ENCODE measurements at places on chromosomes 4 and X. TPM values are rescaled to one million over a fixed set of nuclear protein-coding genes. Genes with fewer than 3 reads are reported as not detected.
A peak's percentile ranks its signal among the peaks of the same experiment; 100 is the strongest.

Gene LCORL
- total RNA-seq, result 20.0 TPM

Gene MAGEA9B
- total RNA-seq, result 0.93 TPM

Gene EVC2
- total RNA-seq, result not detected

Gene ATP8A1
- 0.06 TPM for total RNA-seq

Gene KLKB1
- not detected for total RNA-seq

Gene WFS1
- 14.8 TPM for total RNA-seq

Gene MAP9
- 5.7 TPM for total RNA-seq

Gene FAM47E
- total RNA-seq, result not detected

Gene PTPN13
- 7.9 TPM for total RNA-seq

Gene SSX1
- 139 TPM for total RNA-seq

- DNase-seq, result no peak
Measured at GRCh38 chr4:148448141-148448540, 5.9 kb upstream of the NR3C2 start.

DNA sequence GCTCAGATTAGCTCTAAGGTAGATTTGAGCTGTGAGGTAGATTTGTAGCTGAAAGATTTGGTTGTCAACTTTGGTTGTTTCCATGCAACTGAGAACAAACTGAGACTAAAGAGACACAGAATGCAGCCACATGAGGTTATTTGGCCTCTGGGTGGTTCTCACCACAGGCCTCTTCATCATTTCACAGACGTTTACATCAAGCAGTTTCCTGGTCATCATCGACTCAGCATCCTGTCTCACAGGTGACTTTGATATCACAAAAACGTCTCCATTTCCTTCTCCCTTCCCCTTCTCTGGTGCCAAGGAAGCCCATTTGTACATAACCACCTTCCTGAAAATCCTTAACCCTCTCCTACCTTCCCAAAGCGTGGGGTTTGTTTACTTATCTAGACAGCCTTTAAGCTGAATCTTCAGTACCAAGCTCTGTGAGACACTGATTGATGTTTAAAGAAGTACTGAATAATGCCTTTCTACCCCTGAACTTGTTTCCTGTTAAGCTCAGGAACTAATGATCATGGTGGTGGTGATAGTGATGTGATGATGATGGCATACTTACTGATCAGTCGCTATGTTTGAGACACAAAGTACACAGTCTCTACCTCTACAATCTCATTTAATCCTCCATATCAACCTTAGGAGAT lies 81.9 kb downstream of the FAM114A1 start:
- DNase-seq, result peak; percentile 77

DNA sequence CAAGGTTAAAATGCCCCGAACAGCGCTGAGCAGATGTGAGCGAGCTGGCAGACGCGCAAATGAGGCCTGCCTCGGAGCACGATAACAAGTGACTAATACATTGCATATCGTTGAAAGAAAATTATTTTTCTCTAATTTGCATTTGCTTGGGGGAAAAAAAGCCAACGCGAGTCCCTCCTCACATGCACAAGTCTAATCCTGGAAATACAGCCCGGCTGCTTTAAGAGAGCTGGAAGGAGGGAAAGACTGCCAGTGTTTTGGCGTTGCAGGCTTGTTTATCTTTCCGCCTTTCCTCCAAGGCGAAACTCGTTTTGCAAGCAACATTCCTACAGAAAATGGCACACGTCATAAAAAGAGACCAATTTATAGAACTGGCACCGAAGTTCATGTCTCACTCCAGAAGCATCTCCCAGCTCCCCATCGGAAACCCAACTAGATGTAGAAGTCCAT lies 12.6 kb downstream of the BCOR start:
- no peak for DNase-seq

GRCh38 chr4:27684610-27685011 lies 824.0 kb downstream of the STIM2 start:
- peak; percentile 50 for DNase-seq

GRCh38 chr4:8394806-8395205 lies 45.7 kb downstream of the ACOX3 start:
- no peak for DNase-seq

DNA sequence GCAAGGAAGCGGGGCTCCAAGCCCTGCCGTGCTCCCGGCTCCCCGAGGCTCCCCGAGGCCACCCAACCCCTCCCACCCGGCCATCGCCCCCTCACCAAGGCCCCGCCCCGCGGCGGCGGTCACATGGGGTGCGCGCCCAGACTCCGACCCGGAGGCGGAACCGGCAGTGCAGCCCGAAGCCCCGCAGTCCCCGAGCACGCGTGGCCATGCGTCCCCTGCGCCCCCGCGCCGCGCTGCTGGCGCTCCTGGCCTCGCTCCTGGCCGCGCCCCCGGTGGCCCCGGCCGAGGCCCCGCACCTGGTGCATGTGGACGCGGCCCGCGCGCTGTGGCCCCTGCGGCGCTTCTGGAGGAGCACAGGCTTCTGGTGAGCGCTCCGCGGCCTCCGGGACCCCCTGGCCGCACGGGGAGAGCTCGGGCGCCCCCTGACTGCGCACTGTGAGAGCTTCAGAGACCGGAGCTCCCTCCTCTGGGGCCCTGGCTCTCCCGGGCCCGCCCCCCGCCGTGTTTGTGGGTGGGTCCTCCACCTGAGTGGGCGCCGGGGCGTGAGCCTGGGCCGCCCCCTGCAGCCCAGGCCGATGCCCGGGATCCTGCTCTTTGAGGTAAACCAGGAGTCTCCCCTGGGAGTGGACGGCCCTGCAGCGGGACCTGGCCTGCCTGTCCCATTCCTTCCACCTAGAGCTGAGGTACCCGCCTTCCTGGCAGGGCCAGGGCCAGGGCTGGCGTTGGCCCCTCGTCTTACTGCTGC lies at the start of gene IDUA:
Gene IDUA, plus strand, starts transcription at position 166 of the 745 bp plus-strand sequence. Its CDS starts 41 bp downstream, at position 207.
- peak; percentile 80 for DNase-seq

GRCh38 chr4:120055795-120056194 lies 10.9 kb downstream of the MAD2L1 start:
- no peak for DNase-seq

DNA sequence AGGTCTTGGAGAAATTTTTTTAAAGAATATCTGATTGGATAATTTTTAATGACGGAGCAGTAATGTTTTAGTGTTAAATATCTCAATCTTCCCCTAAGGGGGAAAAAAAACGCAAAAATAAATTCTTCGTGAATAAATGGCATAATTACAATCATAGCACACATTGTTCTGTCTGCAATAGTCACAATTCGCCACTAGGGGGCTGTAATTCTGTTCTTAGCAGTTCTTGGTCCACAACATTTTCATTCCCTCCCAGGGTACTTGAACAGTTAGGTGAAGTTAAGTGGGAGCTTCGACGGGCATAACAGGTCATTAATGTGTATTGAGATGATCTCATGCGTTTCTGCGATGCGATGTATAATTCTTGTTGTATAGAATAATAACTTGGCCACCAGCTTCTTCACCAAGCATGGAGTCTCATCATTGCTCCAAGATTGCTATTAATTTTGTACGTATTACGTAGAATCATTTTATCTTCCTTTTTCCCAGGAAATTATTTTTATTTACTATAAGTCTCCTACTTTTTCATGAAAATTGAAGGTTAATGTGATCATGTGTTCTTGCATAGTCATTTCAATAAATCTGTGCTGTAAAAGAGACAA lies 27.2 kb downstream of the HTR2C start:
- peak; percentile 1 for DNase-seq

GRCh38 chr4:56757821-56758411 lies 63.6 kb downstream of the SPINK2 start:
- peak; percentile 97 for DNase-seq

GRCh38 chr4:3514221-3514780 lies 17.9 kb downstream of the LRPAP1 start:
- DNase-seq, result no peak

GRCh38 chrX:49202022-49202421 lies 2.0 kb upstream of the SYP start:
- DNase-seq, result no peak

DNA sequence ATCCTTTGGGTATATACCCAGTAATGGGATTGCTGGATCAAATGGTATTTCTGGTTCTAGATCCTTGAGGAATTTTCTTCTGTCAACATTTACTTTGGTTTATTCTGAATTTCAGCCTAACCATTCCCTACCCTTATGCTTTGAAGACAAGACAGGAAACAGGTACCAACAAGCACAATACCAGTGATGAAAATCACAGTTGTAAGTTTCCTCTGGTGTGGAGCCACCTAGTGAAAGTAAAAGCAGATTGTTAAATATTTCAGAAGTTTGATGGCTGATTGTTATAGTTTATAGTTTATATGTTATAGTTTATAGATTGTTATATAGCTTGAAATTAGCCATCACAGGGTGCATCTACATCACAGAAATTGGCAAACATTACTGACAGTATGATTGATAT lies 104.5 kb upstream of the AGA start:
- no peak for DNase-seq

GRCh38 chr4:113088050-113088449 lies 38.6 kb downstream of the ANK2 start:
- DNase-seq, result no peak

DNA sequence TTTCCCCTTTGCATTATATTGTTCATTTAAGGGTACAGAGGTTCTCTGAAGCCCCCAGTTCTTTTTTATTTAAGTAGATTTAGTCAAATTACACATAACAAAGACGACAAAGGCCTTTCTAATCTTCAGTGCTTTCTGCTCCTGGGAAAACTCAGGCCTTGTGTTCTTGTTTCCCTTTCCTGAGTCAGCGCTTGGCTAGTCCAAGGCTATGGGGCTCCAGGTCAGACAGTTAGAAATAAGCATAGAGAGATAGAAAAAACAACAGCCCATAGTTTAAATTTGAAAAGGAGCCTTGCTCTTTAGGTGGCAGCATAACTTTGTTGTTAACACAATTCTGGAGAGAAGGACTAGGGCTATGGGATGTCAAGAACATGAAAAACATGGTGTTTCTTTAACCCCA lies 97.3 kb downstream of the PPP1R2C start:
- no peak for DNase-seq

DNA sequence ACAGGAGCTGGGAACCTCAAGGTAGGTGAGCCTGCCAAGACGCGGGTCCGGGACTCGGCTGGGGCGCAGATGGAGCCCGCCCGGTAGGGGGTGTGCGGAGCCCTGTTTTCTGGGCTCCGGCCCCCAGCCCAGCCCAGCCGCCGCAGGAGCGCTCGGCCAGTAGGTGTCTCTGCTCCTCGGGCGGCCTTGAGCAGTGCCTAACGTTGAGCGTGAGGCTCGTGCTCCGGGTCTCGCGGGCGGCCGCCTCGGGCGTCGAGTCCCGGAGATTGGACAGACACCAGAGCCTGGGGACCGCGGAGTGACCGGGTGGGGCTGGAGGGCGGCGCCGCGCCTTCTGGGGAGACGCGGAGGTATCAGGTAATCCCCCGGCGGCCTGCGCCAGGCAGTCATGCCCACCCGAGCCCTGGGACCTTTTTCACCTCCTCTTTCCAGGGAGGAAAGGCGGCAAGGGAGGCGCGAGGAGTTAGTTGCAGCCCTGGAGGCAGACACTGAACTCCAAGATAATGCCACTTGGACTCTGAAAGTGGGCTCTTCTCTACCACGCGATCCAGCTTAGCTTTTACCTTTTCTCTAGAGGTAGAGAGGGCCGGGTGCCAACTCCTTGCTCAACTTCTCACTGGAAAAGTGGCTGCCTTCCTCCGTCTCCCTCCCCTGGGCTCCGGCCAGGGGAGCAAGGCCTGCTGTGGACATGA lies 14.5 kb upstream of the FGG start:
- DNase-seq, result peak; percentile 62

DNA sequence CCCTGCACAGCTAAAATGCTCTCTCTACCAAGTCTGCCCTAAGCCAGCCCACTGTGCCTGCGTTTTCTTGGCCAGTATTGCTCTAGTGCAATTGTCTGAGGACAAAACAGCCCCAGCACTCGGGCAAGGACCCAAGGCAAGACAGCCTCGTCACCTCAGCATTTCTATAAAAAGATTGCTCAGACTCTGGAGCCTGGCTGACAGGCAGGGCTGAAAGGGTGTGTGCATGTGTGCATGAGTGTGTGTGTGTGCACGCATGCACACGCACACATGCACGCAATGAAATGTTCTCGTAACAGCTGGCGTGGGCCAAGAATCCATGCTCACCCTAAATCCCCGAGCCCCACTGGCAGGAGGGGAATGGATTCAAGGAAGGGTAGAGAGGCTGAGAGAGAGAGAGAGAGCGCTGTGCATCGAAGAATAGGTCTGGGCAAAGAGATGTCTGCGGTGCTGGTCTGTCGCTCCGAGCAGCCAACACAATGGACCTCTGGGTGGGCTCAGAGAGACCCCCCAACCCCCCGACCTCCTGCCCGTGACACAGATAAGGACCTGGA lies 579.2 kb downstream of the BCOR start:
- DNase-seq, result no peak

DNA sequence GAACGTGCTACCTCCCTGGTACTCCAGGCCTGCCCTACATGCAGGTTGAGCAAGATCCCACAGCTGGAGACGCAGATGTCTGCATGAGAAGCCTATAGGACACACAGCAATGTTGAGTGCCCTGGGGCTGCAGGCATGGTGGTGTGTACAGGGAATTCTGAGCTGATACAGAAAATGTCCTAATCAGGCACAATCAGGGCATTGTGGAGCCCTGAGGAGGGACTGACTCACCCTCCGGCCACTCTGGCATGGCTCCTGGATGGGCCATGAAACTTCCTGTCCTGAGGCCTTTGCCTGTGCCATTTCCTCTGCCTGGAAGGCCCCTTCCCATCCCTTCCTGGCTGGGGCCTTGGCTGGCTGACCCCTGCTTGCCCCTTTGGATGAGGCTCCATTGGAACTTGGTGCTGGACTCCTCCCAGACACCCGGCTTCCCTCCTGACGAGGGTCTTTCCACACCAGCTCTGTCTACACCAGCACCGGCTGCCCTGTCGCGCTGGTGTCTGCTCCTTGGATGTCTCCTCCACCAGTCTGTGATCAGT lies 16.7 kb upstream of the AFAP1 start:
- DNase-seq, result peak; percentile 85

DNA sequence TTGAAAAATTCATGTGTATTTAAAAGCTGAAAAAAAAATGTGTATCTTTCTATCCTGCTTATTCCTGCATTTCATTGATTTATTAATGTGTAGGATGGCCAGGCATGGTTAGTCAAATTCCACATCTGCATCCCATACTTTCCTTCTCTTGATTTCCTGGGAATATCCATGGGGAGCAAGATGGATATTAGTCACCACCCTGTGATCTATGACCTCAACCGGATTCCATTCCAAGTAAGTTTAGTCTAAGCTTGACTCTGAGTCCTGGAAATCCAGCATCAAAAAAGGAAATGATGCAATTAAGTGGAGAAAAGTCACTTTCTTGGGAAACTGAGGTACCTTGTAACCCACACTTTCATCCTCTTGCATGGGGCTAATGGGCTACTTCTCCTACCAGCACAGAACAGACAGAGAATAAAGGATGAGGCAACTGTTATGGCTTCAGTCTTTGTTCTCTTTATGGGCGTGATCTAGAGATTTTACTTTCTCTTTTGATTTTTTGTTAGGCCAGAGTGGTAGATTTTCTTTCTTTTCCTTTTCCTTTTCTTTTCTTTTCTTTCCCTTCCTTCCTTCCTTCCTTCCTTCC lies 17.1 kb upstream of the BEX4 start:
- DNase-seq, result peak; percentile 71

DNA sequence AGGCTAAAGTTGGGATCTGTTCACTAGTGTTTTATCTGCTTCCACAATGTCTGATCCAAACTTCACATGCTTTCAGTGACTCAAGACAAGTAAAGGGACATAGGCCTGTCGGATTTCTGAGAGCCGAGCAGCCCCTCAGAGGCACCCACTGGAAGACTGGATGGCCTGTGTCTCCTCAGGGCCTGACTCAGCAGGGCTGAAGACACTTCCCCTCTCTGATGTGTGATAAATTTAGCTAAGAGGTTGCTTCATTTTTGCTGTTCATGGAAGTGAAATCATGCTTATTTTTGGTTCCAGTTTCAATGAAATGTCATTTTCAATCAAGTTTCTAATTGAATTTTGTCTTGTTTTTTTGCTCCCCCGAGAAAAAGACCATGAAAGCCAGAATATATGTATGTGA lies 93.7 kb downstream of the MXRA5 start:
- no peak for DNase-seq
